ENCODE measurements at places on chromosomes 7 and 10. TPM values are rescaled to one million over a fixed set of nuclear protein-coding genes. Genes with fewer than 3 reads are reported as not detected.

Gene LRRD1
- not detected for total RNA-seq

Gene TMEM60
- not detected for total RNA-seq

Gene GOLGA7B
- 0.11 TPM for total RNA-seq

Gene GAD2
- total RNA-seq = not detected

Gene RNF148
- 1.5 TPM for total RNA-seq

Gene FAM25A
- total RNA-seq = not detected

Gene EBF3
- 20.2 TPM for total RNA-seq

Gene ITGB8
- total RNA-seq = 7.9 TPM

Gene CXCL12
- 288 TPM for total RNA-seq

Gene CPED1
- total RNA-seq = 69.5 TPM

Gene GJD4
- total RNA-seq = not detected

Gene CALHM3
- total RNA-seq = not detected

Gene TMEM139
- total RNA-seq = 11.5 TPM

Gene MEST
- 6.9 TPM for total RNA-seq

Gene SEC61G
- 166 TPM for total RNA-seq

Gene TAS2R5
- total RNA-seq = not detected

- peak; percentile 52 for DNase-seq
- no peaks in the 10 kb centered on the region for H3K4me1 ChIP-seq
- no peak overlapping the region for H3K4me3 ChIP-seq
- no peak overlapping the region for H3K27ac ChIP-seq
Measured at GRCh38 chr7:44277851-44278250, 47.5 kb downstream of the CAMK2B start.

GRCh38 chr10:96708456-96708855, 11.9 kb downstream of the PIK3AP1 start:
- DNase-seq = no peak
- H3K4me3 ChIP-seq = no peak overlapping the region
- H3K27me3 ChIP-seq = no peaks in the 10 kb centered on the region
- H3K4me1 ChIP-seq = no peaks in the 10 kb centered on the region

- H3K36me3 ChIP-seq = no peaks in the 10 kb centered on the region
- no peaks in the 10 kb centered on the region for H3K27me3 ChIP-seq
- DNase-seq = no peak
- H3K27ac ChIP-seq = no peak overlapping the region
Measured at GRCh38 chr7:139693651-139694388, 84.0 kb downstream of the HIPK2 start.

- peak; percentile 69 for DNase-seq
- peaks cover 27% of the 10 kb centered on the region for H3K4me1 ChIP-seq
- H3K27me3 ChIP-seq = no peaks in the 10 kb centered on the region
- H3K4me3 ChIP-seq = peak overlapping the region; percentile 6
- H3K27ac ChIP-seq = peak overlapping the region; percentile 82
- H3K36me3 ChIP-seq = no peaks in the 10 kb centered on the region
Measured at GRCh38 chr10:5555021-5555510, 30.3 kb downstream of the CALML3 start.

- H3K4me1 ChIP-seq = peaks cover 21% of the 10 kb centered on the region
- H3K27ac ChIP-seq = no peak overlapping the region
- H3K4me3 ChIP-seq = no peak overlapping the region
- H3K27me3 ChIP-seq = no peaks in the 10 kb centered on the region
- H3K36me3 ChIP-seq = peaks cover 7% of the 10 kb centered on the region
- no peak for DNase-seq
Measured at GRCh38 chr7:24706211-24707170, 50.8 kb downstream of the GSDME start.

- H3K4me3 ChIP-seq = no peak overlapping the region
- H3K27me3 ChIP-seq = no peaks in the 10 kb centered on the region
- H3K36me3 ChIP-seq = no peaks in the 10 kb centered on the region
- peaks cover 44% of the 10 kb centered on the region for H3K4me1 ChIP-seq
Measured at GRCh38 chr10:80501381-80501912, 36.3 kb upstream of the SH2D4B start.

- no peak overlapping the region for H3K27ac ChIP-seq
- H3K36me3 ChIP-seq = no peaks in the 10 kb centered on the region
- no peaks in the 10 kb centered on the region for H3K4me1 ChIP-seq
- DNase-seq = no peak
- H3K27me3 ChIP-seq = no peaks in the 10 kb centered on the region
- H3K4me3 ChIP-seq = no peak overlapping the region
Measured at GRCh38 chr10:85599081-85599480, 767.5 kb downstream of the GRID1 start.

GRCh38 chr7:5666361-5666760, 115.1 kb downstream of the RNF216 start:
- H3K4me1 ChIP-seq = peaks cover 2% of the 10 kb centered on the region
- no peak for DNase-seq
- no peaks in the 10 kb centered on the region for H3K27me3 ChIP-seq
- no peak overlapping the region for H3K4me3 ChIP-seq

- no peaks in the 10 kb centered on the region for H3K27me3 ChIP-seq
- no peak for DNase-seq
- H3K4me3 ChIP-seq = no peak overlapping the region
- H3K27ac ChIP-seq = no peak overlapping the region
- H3K36me3 ChIP-seq = no peaks in the 10 kb centered on the region
- no peaks in the 10 kb centered on the region for H3K4me1 ChIP-seq
Measured at GRCh38 chr7:8134089-8134733, 127.8 kb downstream of the ICA1 start.

GRCh38 chr10:63013755-63014154, 119.4 kb upstream of the NRBF2 start:
- no peaks in the 10 kb centered on the region for H3K27me3 ChIP-seq
- no peak for DNase-seq
- H3K27ac ChIP-seq = no peak overlapping the region
- no peaks in the 10 kb centered on the region for H3K36me3 ChIP-seq
- no peak overlapping the region for H3K4me3 ChIP-seq
- no peaks in the 10 kb centered on the region for H3K4me1 ChIP-seq

- H3K36me3 ChIP-seq = no peaks in the 10 kb centered on the region
- no peak overlapping the region for H3K4me3 ChIP-seq
- H3K4me1 ChIP-seq = no peaks in the 10 kb centered on the region
- no peak for DNase-seq
- H3K27ac ChIP-seq = no peak overlapping the region
Measured at GRCh38 chr7:12123172-12123571, 87.9 kb upstream of the TMEM106B start.

DNA sequence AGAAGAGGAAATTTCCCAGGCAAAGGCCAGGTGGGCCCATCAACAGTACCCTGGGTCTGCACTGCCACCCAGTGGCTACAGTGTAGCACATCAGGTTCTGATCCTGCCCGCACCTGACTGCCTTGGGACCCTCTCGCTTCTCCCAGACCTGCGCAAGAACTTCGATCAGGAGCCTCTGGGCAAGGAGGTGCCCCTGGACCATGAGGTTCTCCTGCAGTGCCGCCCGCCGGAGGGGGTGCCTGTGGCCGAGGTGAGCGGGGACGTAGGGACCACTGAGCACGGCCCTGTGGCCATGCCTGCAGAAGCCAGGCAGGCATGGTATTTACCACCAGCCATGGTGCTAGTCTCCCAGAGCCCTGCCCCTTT, 33.9 kb upstream of the SLC29A3 start:
- peaks cover under 1% of the 10 kb centered on the region for H3K36me3 ChIP-seq
- no peak overlapping the region for H3K27ac ChIP-seq
- no peak for DNase-seq
- H3K27me3 ChIP-seq = no peaks in the 10 kb centered on the region
- no peaks in the 10 kb centered on the region for H3K4me1 ChIP-seq

DNA sequence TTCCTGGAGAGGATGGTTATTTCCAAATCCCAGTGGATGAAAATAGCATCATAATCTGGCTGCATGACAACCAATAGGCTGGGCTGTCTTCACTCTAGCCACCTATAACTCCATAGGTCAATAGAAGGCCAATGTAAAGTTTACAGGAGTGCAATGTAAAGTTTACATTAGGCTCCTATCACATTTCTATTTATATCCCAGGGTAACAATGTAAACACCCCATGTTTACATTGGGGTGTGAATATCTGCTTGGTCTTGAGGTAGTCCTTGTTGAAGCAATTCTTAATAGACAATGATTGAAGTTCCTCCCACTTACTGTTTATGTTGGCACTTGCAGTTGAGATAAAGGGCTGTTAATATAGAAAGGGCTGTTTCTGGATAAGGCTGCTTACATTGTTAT, 21.5 kb downstream of the CH25H start:
- H3K36me3 ChIP-seq = no peaks in the 10 kb centered on the region
- no peak for DNase-seq
- no peaks in the 10 kb centered on the region for H3K4me1 ChIP-seq
- no peak overlapping the region for H3K4me3 ChIP-seq
- H3K27me3 ChIP-seq = no peaks in the 10 kb centered on the region

GRCh38 chr7:137591421-137591837, 247.9 kb upstream of the PTN start:
- H3K27ac ChIP-seq = no peak overlapping the region
- peaks cover 3% of the 10 kb centered on the region for H3K4me1 ChIP-seq
- no peak for DNase-seq

GRCh38 chr10:33129141-33129995, 171.3 kb upstream of the ITGB1 start:
- no peaks in the 10 kb centered on the region for H3K4me1 ChIP-seq
- no peak overlapping the region for H3K4me3 ChIP-seq
- no peak for DNase-seq
- H3K27ac ChIP-seq = no peak overlapping the region
- no peaks in the 10 kb centered on the region for H3K36me3 ChIP-seq

DNA sequence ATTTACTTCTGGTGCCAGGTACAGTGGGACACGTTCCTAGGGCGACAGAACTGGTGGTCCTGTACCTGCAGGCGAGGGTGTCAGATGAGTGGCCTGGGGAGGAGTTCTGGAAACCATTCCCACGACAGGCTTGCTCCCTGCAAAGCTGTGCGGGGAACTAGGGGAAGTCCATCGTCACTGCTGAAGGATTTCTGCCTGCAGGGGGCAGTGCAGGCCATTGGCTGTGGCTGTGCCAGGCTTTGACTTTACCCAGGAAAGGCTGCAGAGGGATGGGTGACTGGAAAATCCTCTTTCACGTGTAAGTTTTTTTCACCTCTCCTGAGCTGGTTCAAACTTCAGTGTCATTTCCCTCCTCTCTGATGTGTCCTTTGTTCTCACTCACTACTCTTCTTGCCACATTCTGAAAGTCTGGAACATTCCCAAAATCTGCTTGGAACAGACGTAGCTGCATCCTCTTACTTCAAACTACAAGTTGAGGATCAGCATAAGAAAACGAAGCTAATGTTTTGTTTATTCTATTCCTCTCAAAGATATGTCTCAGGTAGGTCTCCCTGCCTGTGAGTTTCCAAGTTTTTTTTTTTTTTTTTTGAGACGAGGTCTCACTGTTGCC, 126.5 kb downstream of the SH2D4B start:
- H3K4me1 ChIP-seq = no peaks in the 10 kb centered on the region
- H3K27me3 ChIP-seq = no peaks in the 10 kb centered on the region
- H3K27ac ChIP-seq = no peak overlapping the region
- H3K36me3 ChIP-seq = no peaks in the 10 kb centered on the region

GRCh38 chr7:85474234-85474633, 287.4 kb upstream of the SEMA3D start:
- H3K36me3 ChIP-seq = no peaks in the 10 kb centered on the region
- no peaks in the 10 kb centered on the region for H3K4me1 ChIP-seq
- DNase-seq = no peak

- no peaks in the 10 kb centered on the region for H3K27me3 ChIP-seq
- no peak overlapping the region for H3K27ac ChIP-seq
- H3K36me3 ChIP-seq = no peaks in the 10 kb centered on the region
- no peak overlapping the region for H3K4me3 ChIP-seq
- peak; percentile 24 for DNase-seq
Measured at GRCh38 chr10:110444004-110444337, 53.7 kb upstream of the DUSP5 start.

- H3K27me3 ChIP-seq = no peaks in the 10 kb centered on the region
- H3K36me3 ChIP-seq = no peaks in the 10 kb centered on the region
- H3K4me3 ChIP-seq = no peak overlapping the region
- no peaks in the 10 kb centered on the region for H3K4me1 ChIP-seq
- no peak overlapping the region for H3K27ac ChIP-seq
Measured at GRCh38 chr7:69946901-69947300, 348.6 kb downstream of the AUTS2 start.

- H3K27ac ChIP-seq = peak overlapping the region; percentile 88
- no peaks in the 10 kb centered on the region for H3K36me3 ChIP-seq
- H3K4me1 ChIP-seq = peaks cover 32% of the 10 kb centered on the region
- no peaks in the 10 kb centered on the region for H3K27me3 ChIP-seq
- DNase-seq = no peak
Measured at GRCh38 chr10:79147796-79148451, 79.2 kb downstream of the ZMIZ1 start.

DNA sequence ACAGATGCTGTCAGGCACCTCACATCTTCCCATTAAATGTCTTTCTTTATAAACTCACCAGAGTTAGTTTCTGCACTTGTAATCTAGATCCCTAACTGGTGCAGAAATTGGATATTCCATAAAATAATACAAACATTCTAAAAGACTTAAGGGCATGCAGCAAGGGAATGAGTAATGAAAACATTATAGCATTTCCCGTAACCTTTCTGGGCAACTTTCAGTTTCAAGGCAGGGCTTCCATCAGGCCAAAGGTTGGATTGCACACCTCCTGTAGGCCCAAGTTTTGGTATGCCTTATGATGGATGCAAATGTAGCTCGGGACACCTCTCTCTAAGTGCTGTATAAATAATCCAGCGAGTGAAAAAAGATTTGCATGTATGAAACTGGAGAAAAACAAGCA, 129.9 kb upstream of the LYZL2 start:
- DNase-seq = no peak
- H3K27me3 ChIP-seq = no peaks in the 10 kb centered on the region
- H3K27ac ChIP-seq = no peak overlapping the region
- no peaks in the 10 kb centered on the region for H3K4me1 ChIP-seq

DNA sequence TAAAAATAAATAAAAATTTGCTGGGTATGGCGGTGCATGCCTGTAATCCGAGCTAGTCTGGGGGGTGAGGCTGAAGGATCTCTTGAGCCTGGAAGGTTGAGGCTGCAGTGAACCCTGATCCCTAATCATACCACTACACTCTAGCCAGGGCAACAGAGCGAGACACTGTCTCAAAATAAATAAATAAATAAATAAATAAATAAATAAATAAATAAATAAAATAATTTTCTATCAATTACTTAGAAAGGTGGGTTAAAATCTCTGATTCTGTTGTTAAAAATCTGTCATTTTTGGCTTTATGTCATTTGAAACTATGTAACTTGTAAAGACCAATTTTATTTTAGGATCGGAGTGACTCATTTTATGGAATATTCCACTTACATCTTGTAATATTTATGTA, 958.6 kb downstream of the NXPH1 start:
- H3K4me3 ChIP-seq = no peak overlapping the region
- DNase-seq = no peak
- no peaks in the 10 kb centered on the region for H3K36me3 ChIP-seq
- no peak overlapping the region for H3K27ac ChIP-seq

GRCh38 chr10:102674566-102674965, 30.3 kb downstream of the TRIM8 start:
- H3K36me3 ChIP-seq = no peaks in the 10 kb centered on the region
- H3K27me3 ChIP-seq = no peaks in the 10 kb centered on the region
- DNase-seq = no peak
- peaks cover 15% of the 10 kb centered on the region for H3K4me1 ChIP-seq

GRCh38 chr10:101875068-101875688, 31.6 kb upstream of the KCNIP2 start:
- no peaks in the 10 kb centered on the region for H3K27me3 ChIP-seq
- no peaks in the 10 kb centered on the region for H3K36me3 ChIP-seq
- H3K4me1 ChIP-seq = no peaks in the 10 kb centered on the region
- no peak overlapping the region for H3K27ac ChIP-seq
- DNase-seq = no peak
- no peak overlapping the region for H3K4me3 ChIP-seq

GRCh38 chr7:69676247-69676646, 78.0 kb downstream of the AUTS2 start:
- no peaks in the 10 kb centered on the region for H3K4me1 ChIP-seq
- H3K27me3 ChIP-seq = no peaks in the 10 kb centered on the region

- H3K4me3 ChIP-seq = no peak overlapping the region
- H3K4me1 ChIP-seq = no peaks in the 10 kb centered on the region
- no peaks in the 10 kb centered on the region for H3K36me3 ChIP-seq
- no peak overlapping the region for H3K27ac ChIP-seq
- H3K27me3 ChIP-seq = no peaks in the 10 kb centered on the region
Measured at GRCh38 chr10:71188201-71188600, 24.2 kb upstream of the UNC5B start.

Data from ascending aorta (tissue), 2 donors.